Posterior cingulate gyrus (tissue), 11 donors: ENCODE measurements at places on chromosomes 7 and 10.

DNA sequence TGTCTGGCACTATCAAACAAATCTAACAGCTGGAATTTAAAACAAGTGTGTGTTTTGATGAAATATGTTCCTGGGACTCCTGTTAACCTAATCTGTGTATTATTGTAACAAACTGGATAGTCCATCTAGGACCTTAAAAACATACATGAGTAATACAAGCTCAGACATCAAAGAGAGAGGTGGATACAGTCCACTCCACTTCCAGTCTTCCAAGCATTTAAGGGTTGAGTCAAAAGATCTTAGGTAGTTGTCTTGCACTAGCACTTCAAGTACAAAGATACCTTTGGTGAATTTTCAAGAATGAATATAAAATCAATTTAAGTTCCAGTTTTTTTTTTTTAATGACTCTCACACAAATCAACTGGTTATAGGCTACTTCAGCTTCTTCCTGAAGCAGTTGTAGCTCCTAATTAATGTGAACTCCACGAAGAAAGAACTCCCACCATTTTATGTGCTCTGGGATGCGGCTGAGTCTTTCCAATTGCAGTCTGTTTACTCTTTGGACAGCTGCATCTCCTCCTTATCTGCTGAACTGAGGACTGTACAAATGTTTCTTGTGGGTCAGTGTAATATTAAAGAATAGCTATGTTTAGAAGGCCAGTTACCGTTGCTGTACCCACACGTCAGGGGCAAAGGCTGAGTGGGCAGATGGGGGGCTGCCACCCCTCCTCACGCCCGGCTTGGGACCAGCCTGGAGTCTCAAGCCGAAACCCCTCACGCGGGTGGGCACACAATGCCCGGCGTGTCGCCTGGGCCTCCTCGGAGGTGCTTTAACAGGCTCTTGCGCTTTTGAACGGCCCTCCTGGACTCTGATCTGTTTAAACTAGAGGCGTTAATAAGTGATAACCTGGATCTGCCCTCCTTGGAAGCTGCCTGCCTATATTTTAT, 2.9 kb upstream of the IGF2BP3 start:
- no peak for DNase-seq

DNA sequence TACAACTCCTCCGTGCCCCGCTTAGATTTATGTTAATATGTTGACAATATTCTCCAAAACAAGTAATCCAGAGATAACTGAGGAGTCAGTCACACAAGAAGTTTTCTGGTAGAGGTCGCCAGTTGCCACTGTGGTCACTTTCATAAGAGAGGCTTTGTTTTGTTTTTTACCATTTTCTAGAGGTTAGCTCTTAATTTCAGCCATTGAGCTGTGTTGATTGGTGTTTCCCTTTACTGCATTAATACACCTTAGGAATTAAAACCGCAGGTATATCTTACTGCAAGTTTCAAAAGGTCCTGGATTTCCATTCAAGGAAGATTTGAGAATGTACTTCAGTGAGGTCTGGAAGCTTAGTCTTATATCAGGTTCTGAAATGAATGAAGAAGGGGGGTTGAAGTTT, 3.5 kb downstream of the BMI1 start:
- no peak for DNase-seq

DNA sequence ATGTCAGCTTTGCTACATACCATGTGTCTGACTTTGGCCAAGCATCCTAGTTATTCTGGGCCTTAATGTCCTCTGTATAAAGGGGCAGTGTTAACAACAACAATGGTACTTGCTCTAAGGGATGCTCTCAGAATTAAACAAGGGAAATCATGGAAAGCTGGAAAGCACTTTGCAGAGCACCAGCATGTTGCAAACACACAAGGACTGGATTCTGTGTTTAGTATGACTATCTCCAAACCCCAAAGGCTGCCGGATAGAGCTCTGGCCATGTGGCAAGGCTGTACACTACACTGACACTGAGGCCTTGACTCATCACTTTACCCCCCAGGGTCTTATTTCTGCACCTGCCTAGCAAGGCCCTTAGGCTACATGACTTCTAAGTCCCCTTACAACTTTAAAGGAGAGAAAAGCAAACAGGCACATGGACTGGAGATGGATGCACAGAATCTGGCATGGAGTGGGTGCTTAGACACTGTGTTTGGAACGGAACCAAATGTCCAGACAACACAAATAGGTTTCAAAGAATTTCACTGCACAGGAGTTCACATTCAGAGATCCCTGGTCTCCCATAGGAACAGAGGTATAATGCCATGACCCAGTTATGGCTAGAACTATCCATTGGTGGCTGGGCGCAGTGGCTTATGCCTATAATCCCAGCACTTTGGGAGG, 74.6 kb downstream of the FAM13C start:
- DNase-seq: no peak

DNA sequence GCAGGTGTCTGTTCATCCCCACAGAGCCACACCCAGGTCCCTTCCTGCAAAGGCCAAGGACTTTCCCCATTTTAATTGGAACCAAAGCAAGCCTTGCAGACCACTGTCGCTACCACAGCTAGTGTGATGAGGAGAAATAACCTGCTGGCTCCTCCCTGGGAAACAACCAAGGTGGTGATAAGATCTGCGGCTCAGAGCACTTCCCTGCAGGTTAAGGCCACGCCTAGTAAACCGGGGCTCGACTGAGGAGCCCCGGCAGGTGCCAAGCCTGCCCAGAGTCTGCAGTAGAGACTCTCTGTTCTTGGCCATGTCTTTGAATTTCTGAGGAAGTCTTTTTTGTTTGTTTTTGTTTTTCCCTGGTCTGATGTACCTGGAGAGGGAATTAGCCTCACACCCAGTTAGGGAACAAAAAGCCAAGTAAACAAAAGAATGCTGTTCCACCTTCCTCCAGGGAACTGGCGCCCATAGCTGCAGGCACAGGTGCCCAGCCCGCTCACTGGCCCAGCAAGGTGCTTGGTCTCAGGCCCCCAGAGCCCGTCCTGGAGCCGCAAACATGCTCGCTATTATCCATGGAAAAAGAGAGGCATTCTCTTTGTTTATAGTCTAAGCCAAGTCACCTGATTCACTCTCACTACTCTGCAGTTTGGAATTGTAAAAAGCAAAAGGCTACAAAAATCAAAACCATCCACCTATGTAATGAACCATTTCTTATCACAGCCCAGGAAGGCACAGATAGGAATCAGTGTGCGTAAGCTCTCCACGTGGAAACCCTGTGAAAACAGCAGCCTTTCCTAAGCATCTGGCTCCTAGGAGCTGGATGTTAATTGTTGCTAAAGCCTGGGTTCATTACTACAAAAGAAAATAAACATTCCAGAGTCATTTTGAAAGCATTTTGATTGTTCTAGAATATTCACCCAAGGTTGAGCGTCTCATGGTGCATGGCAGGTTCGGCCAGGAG, 2.7 kb downstream of the GPR146 start:
- no peak for DNase-seq

GRCh38 chr7:116948934-116949333, 4.4 kb upstream of the ST7 start:
- no peak for DNase-seq

GRCh38 chr10:30190577-30191552, 131.5 kb upstream of the JCAD start:
- no peak for DNase-seq

DNA sequence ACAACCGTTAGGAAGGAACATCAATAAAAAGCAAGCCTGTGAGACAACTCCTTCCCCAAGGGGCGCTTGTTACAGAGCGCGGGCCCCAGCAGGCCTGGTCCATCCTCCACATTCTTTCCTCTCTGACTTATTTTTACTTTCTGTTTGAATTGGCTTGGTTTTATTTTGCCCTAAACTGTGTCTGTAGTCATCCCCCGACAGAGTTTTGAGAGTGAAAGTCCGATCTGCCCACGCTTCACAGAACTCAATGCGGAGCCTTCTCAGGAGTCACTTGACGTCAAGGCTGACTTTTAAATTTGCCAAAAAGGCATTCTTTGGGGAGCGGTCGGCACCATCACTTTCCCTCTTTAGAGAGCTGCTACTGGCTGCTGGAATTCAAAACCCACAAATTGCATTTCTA, 150.1 kb upstream of the KLF6 start:
- no peak for DNase-seq

GRCh38 chr10:15483215-15484075, 112.4 kb upstream of the FAM171A1 start:
- no peak for DNase-seq

- DNase-seq: no peak
Observed at GRCh38 chr10:50416881-50417280, 165.6 kb upstream of the ASAH2 start.

GRCh38 chr10:78346721-78347120, 313.1 kb downstream of the RPS24 start:
- DNase-seq: no peak

- DNase-seq: no peak
Observed at GRCh38 chr7:14626076-14626475, 276.5 kb downstream of the DGKB start.

DNA sequence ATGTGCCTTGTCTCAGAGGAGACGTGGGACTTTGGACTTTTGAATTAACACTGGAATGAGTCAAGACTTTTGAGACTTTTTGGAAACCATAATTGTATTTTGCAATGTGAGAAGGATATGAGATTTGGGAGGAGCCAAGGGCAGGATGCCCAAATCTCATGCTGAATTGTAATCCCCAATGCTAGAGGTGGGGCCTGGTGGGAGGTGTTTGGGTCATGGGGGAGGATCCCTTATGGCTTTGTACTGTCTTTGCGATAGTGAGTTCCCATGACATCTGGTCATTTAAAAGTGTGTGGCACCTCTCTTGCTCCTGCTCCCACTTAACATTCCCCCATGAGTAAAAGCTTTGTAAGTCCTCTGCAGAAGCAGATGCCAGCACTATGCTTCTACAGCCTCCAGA, 39.2 kb downstream of the DNAJC9 start:
- DNase-seq: no peak

- peak; percentile 80 for DNase-seq
Observed at GRCh38 chr10:483261-483660, 206.2 kb downstream of the DIP2C start.

- DNase-seq: no peak
Observed at GRCh38 chr7:135361788-135362187, 128.2 kb downstream of the STRA8 start.

DNA sequence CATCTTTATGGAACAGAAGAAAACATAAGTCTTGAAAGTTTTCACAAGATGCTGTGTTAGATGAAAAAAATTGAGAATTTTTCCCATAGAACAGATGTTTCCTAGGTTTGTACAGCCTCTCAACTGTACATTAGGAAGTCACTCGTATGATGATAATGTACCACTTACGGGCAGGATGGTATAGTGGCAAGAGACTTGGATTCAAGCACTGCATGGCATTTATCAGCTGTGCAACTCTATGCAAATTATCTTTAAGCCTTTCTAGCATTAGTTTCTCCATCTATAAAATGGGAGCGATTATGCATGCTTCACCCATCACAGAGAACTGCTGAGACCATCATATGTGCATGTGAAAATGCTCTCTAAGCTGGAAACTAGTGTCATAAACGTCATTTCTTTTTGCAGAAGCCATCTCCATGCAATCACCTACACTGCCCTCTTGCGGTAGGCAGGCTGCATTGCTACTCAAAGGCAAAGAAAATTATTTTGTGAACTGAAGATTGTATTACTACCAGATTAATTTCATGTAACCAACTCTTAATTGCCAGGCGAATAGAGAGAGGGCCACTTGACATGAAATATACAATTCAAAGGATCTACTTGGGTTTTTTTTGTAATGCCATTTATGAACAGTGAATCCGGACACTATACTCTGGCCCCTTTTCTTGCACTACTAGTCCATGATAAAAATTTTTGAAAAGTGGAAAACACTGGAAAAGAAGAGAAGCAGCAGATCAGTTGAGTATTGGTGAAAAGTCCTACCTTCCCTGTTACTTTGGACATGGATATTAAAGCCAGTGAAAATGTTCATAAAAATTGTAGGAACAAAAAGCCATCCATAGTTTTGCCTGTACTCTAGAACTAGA, 102.3 kb downstream of the JAZF1 start:
- DNase-seq: no peak

- DNase-seq: no peak
Observed at GRCh38 chr10:810351-810846, 120.9 kb upstream of the DIP2C start.

- DNase-seq: no peak
Observed at GRCh38 chr10:99537086-99537988, 4.6 kb downstream of the NKX2-3 start.

DNA sequence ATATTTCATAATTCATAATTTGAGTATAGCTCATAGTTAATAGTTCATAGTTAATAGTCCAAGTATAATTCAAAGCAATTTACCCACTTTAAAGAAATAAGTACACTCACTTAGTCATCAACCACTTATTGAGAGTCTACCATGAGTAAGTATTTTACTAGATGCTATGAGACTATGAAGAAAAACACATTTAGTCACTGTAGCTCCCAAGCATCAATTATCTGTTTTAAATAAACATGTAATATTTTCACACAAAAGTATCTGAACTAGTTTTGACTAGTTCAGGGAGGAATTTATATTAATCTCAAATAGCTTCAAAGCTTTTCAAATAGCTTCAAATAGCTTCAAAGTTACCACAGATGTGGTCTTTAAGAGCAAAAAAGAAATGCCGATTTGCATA, 119.2 kb downstream of the ANK3 start:
- DNase-seq: no peak

GRCh38 chr7:135976312-135977006, 700 bp downstream of the MTPN start:
- no peak for DNase-seq

DNA sequence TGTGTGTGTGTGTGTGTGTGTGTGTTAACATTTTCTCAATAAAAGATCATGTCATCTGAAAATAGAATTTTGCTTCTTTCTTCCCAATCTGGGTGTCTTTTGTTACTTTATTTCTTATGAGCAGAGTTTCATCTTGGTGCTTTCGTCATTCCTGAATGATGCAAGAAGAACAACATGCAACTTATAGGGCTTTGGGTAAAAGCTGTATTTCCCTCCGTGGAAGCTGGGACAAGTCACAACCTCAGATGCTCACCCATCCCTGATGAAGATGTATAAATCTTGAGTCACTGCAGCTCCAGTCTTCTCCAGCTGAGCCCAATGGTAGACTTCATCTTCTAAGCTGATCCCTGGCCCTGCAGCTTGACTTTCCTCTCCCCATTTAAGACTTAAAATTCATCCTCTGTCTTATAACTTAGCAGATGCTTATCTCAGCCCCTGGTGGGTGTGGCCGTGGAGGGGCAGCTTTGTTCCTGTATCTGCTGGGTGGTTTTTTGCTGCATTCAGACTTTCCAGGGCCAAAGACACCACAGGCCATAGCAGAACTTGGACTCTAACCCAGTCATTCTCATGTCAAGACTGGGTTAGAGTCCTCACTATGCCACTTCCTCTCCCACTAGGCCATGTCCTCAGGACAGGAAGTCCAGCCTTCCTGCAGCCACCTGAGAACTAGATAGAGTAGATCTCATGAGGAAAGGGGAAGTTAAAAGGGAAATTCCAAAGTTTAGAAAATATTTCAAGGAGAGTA, 356.4 kb downstream of the TNS3 start:
- no peak for DNase-seq

DNA sequence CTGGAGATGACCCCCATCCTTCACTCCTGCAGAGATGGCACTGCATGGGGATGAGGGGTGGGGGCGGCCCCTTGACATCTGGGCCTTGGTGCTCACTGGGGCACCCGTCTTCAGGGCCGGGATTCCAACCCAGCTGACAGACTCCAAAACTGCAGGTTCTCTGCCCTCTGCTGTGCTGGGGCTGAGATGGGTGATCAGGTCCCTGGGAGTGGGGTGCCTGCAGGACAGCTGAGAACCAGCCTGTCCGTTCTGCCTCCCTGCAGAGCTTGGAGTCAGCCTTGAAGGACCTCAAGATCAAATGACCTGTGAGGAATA, 14.3 kb downstream of the PDAP1 start:
- DNase-seq: no peak
